NCI-H1417 treated with DMSO at 0.1 percent for 48 hours (cell line): ENCODE measurements at places on chromosomes 7 and 10.

DNA sequence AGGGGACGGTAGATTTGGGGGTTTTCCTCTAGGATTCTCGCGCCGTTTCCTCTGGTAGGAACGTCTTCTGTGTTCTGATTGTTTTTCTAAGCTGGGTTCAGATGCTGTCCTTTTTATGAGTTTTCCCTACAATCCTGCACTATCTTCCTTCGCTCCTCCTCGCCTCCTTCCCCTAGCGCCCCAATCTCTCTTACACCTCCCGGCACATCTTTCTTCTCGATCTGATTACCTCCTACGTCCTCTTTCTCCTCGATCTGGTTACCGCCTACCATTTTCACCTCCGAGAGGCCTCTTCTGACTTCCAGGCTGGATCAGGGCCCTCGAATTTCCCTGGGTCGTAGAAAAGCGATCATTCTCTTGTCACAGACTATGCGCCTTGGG is 413 bp downstream of the BUD31 start:
- DNase-seq: no peak

DNA sequence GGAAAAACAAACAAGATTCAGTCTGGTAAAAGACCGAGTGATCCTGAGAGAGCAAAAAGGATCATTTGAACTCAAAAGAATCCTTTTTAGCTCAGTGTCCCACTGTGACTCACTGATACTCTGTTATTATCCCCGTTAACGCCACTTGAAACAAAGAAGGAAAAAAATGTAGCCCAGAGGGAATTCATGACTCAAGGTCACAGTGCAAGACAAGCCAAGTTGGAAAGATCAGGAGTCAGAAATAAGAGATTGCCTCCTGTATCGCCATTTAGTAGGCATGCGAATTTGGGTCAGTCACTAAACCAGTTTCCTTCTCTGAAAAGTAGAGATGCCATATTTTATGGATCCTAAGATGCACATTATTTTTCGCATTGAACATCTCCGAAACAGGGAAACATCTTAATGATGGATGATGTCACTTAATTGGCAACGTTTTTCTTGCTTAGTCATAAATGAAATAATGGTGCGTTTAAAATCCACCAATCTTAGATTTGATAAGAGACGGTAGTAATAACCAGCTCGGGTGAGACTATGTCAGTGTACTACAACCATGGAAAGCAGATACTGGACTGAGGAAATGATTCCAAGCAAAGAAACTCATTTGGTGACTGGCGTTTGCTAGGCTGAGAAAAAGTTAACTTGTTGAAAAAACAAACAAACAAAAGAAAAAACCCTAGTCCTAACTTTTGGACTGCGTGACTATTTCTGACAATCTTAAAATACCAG is 502.0 kb upstream of the CELF2 start:
- DNase-seq: no peak

- no peak for DNase-seq
These were observed 15.5 kb upstream of the SEMA3C start for GRCh38 chr7:80934321-80934720.

DNA sequence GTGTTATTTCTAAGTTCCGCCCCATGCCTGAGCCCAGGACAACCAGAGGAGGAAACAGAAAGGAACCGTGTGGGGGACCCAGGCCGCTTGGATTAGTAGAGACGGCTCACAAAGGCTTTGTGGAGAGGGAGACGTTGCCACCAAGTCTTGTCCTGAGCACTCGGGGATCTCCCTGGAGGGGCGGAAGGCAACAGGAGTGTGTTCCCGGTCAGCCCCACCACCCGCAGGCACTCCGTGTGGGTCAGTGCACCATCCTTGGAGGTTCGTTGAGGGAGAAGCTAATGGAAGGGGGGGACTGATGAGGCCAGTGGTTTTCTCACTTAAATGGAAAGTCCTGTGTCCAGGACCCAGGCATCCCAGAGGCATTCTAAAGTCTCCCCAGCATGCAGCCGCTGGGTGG is 26.7 kb upstream of the EN2 start:
- DNase-seq: no peak

- no peak for DNase-seq
These were observed 1087.1 kb upstream of the LRRN3 start for GRCh38 chr7:110003827-110004226.

- no peak for DNase-seq
These were observed 29.0 kb upstream of the KNDC1 start for GRCh38 chr10:133131053-133131452.

DNA sequence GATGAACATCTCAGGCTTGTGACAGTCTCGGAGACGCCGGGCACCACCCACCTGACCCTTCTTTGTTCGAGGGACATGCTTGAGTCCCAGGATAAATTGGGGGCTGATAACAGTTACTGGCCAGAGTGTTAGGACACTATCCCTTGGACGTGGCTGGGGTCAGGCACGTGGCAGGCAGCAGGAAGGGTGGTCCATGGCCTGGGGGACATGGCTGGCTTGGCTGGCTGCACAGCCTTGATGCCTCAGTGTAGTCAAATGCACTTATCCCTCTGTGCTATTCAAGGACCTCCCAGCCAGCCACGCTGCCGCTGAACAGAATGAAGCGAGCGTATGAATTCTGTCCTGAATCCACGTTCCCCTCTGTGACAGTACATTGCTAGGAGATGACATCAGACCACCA is 662.0 kb upstream of the FOXK1 start:
- no peak for DNase-seq

DNA sequence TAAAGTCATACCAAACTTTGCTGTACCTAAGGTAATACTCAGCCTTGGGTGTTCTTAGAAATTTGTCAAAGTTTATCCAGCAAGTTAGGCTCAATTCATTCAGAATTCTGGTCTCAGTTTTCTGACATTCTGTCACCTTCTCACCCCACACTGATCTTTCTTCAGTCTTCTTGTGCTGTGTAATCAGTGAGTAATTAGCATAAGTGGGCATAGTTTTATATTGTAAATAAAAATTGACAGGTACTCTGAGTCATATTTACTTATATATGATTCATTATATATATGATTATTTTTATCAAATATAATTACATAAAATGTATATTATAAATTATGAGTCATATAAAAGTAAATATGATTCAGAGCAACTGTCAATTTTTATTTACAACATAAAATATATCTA is 170.9 kb upstream of the MAGI2 start:
- no peak for DNase-seq

- no peak for DNase-seq
These were observed 75.3 kb upstream of the NKX6-2 start for GRCh38 chr10:132861116-132861691.

DNA sequence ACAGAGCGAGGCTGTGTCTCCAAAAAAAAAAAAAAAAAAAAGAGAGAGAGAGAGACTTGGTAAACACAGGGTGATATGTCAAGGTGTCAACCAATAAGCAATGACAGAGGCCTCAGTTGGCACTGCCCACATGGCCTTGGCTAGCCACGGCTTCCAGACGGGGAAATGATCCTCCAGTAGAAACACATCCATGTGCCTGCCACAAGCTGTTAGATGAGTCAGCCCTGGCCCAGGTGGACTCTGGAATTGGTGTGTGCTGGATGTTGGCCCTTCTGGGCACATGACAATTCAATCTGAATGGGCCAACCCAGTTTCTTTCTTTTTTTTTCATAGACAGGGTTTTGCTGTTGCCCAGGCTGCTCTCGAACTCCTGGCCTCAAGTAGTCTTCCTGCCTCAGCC is 13.7 kb downstream of the RFC2 start:
- no peak for DNase-seq

- DNase-seq: no peak
These were observed 7.4 kb upstream of the ZNF467 start for GRCh38 chr7:149780636-149781419.

DNA sequence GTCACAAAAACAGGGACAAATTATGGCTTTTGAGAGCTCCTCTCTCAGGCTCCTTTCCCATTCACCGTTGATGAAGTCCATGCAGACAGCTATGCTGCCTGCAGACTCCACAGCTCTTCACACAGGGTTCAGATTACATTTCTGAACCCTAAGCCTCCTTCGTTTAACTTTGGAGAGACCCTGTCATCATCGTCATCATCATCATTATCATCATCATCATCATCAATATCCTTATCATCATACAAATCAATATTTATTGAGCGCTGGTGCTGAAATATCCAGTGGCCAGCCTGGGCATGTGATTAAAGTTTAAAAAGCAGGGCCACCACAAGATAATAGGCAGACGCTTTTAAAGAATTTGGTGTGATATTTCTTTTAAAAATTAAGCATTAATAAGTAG is 66.6 kb downstream of the FRMPD2 start:
- no peak for DNase-seq

DNA sequence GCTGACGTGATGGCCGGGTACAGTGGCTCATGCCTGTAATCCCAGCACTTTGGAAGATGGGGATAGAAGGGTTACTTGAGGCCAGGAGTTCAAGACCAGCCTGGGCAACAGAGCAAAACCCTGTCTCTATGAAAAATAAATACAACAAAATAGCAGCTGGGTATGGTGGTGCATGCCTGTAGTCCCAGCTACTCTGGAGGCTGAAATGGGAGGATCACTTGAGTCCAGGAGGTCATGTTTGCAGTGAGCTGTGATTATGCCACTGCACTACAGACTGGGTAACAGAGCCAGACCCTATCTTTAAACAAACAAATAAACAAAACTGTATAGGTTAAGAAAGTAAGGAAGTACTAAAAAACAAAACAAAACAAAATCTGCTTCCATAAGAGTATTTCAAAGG is 6.2 kb upstream of the CUL2 start:
- DNase-seq: no peak

GRCh38 chr10:75081379-75081778 is 30.1 kb upstream of the SAMD8 start:
- DNase-seq: no peak

DNA sequence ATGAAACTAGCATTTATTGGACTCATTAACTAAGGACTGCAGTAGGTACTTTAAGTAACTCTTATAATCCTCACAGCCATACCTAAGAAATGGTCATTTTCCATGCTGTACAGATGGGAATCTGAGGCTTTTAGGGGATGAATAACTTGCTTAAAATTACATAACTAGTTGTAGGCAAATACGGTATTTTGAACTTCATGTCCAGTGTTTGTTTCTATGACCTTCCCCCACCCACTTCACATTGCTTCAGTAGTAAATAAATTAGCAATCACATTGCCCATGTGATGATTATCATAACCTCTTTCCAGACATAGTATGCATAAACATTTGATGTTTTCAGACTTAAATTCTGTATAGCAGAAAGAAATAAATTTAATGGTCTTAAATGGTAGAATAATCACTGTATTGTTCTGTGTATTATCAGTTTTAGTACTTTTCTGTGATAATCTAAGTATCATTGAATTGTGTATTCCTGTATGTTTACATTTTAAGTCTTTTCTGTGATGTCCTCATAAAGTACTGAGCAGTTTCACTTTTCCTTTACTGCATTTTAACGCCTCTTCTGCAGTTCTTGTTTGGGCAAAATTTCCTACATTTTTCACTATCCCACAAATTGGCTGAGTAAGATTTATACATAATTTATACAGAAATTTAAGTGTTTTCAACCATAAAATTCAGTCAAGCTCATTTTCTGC is 48.3 kb downstream of the ANKIB1 start:
- no peak for DNase-seq

DNA sequence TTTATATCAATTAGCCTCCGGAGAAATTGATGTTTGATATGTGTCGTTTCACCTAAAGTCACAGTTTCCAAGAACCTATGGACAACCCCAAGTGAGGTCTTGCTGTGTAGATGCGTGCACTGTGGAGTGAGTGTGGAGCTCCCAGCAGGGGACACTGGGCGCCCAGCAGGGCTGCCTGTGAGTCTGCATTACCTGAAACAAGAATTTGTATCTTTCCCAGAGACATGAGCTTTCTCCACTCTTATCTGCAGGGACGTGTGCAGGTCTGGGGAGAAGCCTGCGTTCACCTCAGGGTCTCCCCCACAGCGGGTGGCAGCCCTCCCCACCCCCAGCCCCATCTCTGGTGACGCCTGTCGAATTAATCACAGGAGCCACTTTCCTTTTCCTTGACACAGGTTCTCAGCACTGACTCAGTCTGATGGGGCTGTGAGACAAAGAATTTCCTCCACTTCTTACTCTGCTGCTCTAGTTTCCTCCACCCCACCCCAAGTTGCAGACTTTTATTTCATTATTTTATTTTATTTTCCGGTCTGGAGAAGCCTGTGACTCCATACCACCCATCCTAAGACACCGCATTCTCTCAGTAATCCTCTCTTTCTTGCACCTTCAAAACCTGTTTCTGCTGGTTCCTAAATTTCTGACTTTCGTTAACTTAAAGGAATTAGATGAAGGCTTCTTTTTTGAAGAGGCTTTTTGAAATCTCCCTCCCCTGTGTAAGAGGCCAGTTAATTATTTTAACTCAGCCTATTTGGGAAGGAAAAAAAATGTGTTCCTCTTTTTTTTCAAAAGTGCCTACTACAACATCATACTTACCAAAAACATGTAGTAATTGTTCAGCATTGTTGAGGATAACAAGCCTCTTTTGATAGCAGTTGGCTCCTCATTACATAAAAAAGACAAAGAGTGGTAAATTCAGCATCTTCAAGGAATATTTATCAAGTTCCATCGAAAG is 17.0 kb upstream of the INSIG1 start:
- no peak for DNase-seq

DNA sequence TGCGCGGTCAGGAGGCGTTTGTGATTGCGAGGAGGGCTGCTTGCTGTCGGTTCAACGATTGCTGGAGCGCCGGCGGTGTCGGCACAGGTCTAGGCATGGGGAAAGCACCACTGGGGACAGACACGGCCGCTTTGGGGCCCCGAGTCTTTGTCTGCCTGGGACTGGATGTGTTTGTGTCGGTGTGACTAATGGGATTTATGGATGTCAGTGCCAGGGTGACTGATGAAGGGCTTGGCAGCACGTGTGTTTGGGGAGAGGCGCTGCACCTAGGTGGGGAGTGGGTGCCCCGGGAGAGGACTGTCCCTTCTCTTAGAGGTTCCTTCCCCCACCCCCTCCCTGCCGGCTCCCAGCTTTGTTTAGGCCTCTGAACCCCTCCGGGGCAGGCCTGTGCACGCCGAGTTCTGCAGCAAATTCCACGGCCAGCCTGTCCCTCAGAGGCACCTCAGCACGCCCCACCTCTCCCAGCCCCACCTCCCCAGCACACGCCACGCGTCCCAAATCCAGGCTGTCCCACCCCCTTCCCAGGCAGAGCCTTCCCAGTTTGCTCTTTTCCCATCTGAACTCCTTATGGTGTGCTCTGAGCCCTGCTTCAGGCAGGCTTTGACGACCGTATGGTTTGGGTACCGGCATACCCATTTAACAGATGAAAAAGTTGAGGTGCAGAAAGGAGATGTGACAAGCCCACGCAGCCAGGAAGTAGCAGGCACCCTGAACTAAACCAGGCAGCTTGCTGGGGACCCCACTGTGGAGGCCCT is 6.4 kb upstream of the TNRC18 start:
- no peak for DNase-seq
